ENCODE measurements at places on chromosomes 7 and 10. TPM values are rescaled to one million over a fixed set of nuclear protein-coding genes. Genes with fewer than 3 reads are reported as not detected.

C10orf95 gene
- not detected for total RNA-seq

DNA sequence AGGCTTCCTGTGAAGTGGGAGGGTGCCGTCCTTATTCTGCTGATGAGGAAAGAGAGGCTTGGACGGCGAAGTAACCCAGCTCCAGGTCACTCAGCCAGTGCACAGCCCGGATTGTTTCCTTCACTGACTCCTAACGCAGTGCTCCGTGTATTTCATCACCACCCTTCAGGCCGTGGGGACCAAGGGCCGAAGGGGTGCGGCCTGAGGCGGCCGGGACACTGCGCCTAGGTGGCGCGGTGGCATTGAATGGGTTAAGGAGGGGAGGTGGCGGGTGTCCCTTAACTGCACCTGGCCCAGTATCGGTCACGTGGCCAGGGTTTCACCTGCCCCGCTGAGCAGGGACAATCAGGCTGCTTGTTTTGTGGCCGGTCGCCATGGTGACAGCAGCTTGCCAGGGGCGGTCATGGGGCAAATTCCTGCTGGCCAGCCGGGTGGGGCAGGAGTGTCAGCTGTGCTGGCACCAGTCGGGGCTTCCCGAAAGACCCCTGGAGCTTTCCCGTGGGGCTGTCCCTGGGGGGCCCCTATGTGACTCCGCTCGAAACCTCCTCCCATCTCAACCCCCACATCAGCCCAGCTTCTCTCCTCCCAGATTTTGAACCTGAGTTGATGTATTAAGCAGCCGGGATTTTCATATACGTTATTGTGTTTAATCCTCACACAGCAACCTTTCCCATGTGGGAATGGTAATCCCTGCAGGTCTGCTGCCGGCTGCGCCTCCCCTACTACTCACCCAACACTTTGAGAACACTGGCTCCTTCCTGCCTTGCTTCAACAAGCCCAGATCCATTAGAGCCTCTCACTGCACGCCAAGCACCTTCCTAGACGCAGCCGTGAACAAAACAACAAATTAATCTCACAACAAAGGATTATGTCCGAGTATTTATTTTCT lies 4.4 kb upstream of the ABHD11 start:
- no peak for DNase-seq

DNA sequence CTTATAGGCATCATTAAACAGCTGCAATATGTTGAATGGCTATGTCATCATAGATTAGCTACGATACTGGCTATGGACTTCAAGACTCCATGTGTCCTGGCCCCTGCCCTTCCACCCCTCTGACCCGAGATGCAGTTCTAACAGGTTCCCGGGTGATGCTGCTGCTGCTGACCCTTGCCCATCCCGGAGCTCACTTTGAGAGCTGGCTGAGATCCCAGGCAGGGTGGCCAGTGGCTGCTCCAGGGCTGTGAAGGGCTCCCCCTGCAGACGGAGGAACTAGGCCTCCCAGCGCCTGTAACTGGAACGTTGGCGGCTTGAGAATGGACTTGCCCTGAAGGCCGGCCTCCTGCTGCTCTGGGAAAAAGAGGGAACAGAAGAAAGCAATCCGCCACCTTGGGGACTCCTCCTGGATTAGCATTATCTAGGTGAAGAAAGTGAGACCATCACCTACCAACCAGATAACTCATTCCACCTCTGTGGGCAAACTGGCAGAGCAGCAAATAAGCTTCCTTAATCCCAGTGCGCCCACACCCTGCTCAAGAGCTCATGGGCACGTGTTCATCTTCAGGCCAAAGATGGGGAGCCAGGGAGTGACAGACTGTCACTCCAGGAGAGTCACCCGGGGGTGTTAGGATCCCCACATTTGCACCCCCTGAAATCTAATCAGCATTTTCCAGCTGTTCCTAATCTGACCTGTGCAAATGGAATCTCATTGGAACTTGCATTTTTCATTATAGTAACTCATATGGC lies 56.8 kb downstream of the PARP12 start:
- no peak for DNase-seq

HOXA5 gene
- total RNA-seq = 25.9 TPM

DNA sequence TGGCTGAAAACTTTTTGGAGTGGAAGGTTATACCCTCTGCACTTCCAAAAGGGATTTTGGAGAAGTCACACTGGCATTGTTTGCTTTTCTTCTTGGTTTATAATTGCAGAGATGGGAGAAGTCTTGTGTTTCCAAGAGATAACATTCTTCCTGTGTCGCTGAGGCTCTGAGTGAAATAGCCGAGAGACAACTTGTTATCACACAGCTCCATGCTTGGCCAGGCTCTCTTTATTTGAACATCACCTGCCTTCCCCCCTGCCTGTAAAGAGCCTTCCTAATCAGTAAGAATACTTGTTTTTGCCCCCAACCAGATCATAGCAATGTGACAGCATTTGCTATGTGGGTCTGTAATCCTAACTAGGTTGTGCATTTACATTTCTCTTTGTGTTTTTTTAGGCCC lies 270.7 kb downstream of the GALNT17 start:
- DNase-seq = no peak

PVRIG gene
- total RNA-seq = not detected

GRCh38 chr7:79451580-79451979 lies 1.9 kb downstream of the MAGI2 start:
- no peak for DNase-seq

TNS3 gene
- total RNA-seq = 106 TPM

GIGYF1 gene
- 44.0 TPM for total RNA-seq

- no peak for DNase-seq
Observed at GRCh38 chr10:122294511-122295450, 23.7 kb downstream of the BTBD16 start.

DNA sequence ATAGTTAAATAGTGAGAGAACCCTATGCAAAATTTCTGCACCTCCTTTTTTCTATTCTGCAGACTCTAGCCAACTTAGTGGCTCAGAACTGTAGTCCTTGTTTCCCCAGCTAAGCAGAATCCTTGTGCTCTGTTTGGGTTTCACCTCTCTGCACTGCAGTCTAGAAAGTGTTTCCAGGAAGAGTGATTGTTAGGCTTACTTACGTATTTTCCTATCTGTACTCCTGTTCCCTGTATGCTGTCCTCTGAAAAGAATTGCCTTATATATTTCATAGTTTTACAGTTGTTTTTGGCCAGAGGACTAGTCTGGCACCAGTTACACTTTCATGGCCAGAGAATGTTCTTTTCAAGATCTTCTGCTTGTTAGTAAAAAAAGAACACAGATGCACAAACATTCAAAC lies 154.6 kb upstream of the POT1 start:
- no peak for DNase-seq

LRRD1 gene
- not detected for total RNA-seq

- no peak for DNase-seq
Observed at GRCh38 chr10:126459878-126460481, 71.7 kb upstream of the ADAM12 start.

- DNase-seq = no peak
Observed at GRCh38 chr10:22323538-22324305, 2.8 kb downstream of the BMI1 start.

DNA sequence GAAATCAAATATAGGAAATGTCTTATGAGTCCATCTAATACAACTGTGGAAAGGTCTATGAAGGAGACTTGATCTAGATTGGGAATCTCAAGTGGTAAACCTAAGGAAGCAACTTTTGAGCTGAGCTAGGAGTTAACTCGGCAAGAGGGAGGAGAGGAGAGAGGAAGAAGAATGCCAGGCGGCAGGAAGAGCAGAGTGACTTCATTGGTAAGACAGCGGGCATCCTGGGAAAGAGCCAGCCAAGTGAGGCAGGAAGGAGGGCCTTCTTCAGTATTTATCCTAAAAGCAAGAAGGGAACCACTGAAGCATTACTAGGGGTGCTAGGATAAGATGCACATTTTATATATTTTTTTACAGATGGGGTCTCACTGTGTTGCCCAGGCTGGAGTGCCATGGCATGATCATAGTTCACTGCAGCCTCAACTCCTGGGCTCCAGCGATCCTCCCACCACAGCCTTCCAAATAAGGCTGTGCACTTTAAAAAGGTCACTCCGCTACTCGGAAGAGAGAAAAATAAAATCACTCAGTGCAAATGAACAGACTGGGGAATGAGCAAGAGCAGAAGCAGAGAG lies 2.0 kb downstream of the BCL7B start:
- DNase-seq = no peak

DNA sequence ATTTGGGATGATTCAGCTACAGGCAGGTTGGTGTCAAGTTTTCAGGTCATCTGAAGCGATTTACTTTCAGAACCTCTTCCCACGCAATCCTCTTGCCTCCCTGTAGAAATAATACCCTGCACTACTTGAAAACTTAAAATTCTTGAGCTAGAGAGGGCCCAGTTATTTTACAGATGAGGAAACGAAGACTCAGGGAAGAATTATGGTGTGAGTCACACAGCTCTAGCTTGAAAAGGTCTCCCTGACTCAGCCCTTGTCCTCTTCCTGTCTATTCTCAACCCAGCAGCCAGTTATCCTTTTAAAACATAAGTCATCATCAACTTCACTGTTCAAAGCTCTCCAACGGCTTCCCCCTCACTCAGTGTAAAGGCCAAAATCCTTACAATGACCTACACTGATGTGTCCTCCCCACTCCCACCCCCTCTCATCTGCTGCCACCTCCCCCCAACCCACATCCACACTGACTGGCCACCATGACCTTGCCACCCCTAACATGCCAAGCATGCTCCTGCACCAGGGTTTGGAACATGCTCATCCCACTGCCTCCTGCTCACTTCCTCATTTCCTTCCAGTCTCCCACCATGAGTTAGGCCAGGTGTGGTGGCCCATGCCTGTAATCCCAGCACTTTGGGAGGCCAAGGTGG lies 3.4 kb downstream of the DNMBP start:
- DNase-seq = no peak

HKDC1 gene
- 0.13 TPM for total RNA-seq

DNA sequence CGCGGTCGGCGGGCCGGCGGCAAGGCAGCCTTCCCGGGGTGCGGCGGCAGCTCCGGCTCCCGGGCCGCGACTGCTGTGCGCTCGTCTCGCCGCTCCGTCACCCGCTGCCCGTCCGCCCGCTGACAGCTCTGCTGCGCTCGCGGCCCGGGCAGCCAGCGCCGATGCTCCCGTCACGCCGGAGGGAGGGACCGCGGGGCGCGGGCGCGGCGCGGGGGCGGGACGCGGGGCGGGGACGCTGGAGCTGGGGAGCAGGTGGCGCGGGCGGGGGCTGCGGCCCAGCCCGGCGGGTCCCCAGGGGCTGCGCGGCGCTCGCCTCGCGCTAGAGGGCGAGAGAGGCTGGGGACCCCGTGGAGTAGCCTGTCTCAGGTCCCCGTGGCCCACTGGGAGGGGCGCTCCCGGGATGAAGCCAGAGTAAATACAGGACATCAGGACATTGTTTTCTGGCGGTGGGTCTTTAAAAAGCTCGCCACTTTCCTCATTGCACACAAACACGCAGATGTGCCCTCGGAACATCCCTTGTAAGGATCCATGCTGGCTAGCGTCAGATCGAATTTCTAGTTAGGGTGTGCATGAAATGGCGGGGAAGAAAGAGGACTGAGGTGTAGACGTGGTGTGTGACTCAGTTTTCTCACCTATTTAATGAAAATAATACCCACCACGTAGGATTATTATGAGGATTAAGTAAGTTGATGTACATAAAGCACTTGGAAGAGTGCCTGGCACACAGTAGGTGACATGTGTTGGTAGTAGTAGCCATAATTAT lies at the start of gene ELAPOR2:
Gene ELAPOR2, minus strand, starts transcription at position 130 of the 763 bp plus-strand sequence. CDS start 141 bp downstream, outside the sequence.
- peak; percentile 27 for DNase-seq
